NCI-H1694 treated with DMSO at 0.1 percent for 48 hours (cell line): ENCODE measurements at places on chromosomes 7 and 10.

DNA sequence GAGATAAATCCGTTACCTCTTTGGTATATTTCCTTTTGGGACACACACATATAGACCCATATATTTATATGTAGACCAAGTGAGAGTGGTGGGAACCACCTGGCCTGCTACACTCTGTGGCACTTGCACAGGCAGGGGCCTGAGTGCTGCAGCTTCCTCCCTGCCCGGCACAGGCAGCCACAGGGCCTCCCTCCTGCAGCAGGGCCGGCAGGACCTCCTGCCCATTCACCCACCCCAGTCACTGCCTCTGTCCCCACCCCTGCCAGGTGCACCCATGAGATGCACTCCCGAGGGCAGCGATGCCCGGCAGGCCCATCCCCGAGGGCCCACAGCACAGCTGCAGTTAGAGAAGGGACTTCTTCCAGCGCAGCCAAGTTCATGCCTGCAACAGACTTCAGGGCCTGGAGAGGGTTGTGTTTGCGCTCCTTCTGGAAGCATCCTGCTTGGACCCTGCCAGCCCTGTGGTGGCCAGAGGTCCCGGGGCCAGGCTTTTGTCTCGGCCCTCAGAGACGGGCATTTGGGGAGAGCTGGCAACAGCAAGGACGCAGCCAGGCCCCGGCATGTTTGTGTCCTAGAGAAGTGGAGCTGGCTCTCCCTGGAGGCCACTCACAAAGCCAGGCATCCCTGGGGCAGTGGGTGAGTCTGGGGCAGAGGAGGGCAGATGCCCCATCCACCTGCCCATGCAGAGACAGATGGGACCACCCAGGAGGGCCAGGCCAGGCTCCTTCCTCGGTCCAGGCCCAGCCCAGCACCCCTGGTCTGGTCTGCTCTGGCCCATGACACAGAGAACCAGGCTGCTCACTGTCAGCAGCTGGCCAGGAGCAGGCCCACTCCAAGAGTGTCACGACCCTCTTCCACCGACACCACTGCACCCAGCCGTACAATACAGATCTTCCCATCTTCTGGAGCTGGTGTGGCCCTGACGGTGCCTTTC lies 41.4 kb downstream of the PWWP2B start:
- DNase-seq, result no peak

DNA sequence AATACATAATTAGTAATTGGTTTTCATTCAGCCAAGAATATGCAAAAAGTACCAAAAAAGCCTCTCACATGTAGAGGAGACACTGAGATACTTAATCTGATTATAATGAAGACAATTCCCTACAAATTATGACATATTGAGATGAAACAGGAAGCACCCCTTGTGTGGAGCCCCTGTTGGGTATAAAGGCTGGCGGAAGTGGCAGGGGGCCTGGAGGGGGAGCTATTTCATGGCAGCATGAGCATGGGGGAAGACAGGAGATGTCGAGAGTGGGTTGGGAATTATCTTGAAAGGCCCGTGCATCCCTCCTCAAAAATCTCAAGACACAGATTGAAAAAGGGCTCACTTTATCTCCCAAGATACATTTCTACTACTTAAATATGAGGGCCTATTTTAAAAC lies 96.9 kb downstream of the PIP4K2A start:
- DNase-seq, result no peak

DNA sequence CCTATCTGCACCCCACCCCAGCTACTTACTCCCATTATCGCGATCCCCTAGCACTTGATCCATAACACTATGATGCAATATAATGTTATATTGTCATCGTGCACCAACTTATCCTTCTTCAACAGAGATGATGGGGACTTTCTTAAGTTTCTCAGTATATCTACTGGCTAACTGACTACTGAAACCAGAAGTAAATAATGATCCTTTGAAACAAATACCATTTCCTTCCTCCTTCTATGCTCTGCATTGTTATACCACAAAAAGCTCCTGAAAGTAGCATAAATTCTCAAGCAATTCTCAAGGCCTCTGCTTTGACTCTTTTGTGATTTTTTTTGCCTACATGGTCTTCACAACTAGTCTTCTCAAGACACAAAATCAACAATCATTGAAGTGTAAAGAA lies 68.9 kb downstream of the HTR7 start:
- no peak for DNase-seq

GRCh38 chr10:3623746-3624145 lies 161.3 kb downstream of the KLF6 start:
- DNase-seq, result no peak

- peak; percentile 56 for DNase-seq
Observed at GRCh38 chr7:83271212-83272099, 108.8 kb upstream of the PCLO start.

DNA sequence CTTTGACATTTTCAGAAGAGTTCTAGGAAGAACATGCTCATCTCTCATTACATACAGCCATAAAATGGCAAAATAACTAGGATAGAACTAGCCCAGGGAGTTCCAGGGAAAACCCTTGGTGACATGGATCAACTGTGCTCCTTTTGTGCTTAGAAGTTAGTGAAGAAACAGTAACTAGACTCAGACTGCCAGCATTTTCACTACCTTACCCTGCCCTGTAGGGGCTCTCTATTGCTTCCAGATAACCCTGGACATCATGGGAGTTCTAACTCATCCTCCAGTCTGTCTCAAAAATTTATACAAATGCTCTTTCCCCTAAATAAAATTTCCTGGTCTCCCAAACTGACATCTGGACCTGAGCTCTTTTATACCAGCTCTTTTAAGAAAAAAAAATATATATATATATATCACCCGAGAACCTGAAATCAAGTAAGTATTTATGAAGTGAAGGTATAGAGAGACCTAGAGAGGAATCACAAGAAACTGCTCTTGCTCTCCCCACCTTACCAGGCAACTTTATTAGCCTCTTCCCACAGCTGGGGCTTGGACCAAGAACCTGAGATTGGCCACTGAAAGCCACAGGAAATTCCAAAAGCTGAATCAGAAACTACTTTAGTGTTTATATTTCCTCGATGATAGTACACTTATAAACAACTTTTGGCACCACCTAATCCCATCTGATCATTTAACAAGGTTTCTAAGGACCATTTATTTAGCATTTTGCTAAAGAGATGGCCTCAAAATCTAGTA lies 101.4 kb downstream of the RELN start:
- no peak for DNase-seq
